Glutamatergic neuron (in vitro differentiated cells): ENCODE measurements at places on chromosomes 6 and 20.

DNA sequence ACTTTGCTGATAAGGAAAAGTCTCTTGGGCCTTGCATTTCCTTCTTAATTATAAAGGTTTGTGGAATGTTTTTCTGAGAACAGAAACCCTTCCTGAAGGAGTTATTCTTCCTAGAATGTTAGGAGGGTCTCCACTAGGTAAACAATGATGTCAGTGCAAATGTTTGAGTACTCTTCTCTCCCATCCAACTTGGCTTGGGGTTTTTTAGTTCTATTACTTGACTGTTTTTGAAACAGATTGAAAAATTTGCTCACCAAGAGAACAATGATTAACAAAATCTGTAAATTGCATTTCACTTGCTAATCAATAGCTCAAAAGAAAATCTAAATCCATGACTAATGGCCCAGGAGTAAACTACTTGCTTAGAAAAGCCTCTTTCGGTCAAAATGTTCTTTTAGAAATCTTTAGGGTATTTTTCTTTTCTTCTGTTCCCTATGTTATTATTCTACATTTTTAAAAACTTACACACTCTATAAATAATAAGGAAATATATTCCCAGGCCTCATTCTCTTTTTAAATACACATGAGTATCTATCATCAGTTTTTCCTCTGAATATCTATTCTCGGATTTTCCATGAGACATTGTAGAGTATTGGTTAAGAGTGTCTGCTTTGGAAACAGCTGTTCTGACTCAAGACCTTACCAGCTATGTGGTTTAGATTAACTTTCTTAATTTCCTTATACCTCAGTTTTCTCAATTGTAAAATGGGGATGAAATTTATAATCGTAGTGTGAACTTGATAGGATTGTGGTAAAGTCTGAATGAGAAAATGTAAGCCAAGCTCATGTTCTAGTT lies 234.2 kb upstream of the CITED2 start:
- no peak for DNase-seq

GRCh38 chr6:84280639-84281038 lies 53.2 kb upstream of the CEP162 start:
- DNase-seq: no peak

DNA sequence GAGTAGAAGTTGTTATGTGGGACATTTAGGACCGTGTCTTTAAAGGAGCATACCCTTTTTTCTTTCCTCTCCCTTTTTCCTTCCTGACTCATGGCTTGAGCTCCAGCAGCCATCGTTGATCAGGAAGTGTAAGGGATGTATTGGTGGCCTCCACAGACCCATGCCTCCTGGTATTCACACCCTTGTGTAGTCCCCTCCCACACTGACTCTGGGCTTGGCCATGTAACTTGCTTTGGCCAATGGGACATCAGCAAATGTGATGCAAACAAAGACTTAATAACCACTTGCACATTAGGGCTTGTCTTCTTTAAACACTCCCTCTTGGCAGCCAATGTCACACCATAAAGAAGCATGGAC lies 18.9 kb upstream of the SLC13A3 start:
- DNase-seq: no peak

DNA sequence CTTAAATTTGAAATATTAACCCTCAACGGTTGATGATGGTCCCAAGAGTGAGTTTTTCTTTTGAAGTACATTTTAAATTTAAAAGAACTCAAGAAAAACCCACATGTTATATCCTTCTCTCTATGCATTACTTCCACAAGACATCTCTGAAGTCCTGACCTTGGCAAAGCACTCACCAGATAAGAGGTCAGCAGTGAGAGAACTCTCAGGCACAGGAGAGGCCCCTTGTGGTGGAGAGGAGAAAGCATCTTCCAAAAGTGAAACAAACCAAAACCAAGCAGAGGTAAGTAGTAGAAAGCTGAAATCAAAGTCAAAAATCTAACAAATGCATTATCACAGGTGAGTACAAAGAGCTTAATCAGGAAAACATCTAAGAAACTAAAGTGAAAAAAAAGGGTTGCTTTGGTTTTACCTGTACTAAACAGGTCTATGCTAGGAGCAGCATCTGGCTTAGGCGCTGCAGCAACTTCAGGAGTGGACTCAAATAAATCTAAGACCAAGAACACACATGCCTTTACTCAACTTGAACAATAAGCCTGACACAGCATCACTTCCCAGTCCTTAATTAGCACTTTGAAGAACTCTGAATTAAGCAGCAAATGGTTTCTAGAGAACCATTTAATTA lies 80.5 kb downstream of the PRSS35 start:
- no peak for DNase-seq

GRCh38 chr20:38557174-38557573 lies 23.8 kb upstream of the ADIG start:
- no peak for DNase-seq

- DNase-seq: no peak
Observed at GRCh38 chr6:134997133-134997995, 47.5 kb upstream of the ALDH8A1 start.

GRCh38 chr20:54295686-54296085 lies 87.8 kb downstream of the PFDN4 start:
- no peak for DNase-seq
